ENCODE measurements at places on chromosomes 3 and 15.

GRCh38 chr3:71694358-71694999, 30.7 kb downstream of the EIF4E3 start:
- DNase-seq, result no peak

DNA sequence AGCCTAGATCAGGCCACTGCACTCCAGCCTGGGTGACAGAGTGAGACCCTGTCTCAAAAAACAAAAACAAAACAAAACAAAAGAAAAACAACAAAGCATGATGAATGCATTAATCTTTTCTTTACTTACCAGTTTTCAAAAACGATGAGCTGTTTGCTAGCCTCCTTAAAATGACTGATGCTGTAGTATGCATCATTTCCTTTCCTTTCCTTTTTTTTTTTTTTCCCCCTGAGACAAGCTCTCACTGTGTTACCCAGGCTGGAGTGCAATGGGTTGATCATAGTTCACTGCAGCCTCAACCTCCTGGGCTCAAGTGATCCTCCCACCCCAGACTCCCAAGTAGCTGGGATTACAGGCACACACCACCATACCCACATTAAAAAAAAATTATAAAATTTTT, 202.0 kb downstream of the ADAMTSL3 start:
- DNase-seq, result no peak

GRCh38 chr3:31546162-31546561, 13.4 kb downstream of the STT3B start:
- DNase-seq, result no peak

- no peak for DNase-seq
Observed at GRCh38 chr3:102619361-102619760, 184.5 kb downstream of the ZPLD1 start.

DNA sequence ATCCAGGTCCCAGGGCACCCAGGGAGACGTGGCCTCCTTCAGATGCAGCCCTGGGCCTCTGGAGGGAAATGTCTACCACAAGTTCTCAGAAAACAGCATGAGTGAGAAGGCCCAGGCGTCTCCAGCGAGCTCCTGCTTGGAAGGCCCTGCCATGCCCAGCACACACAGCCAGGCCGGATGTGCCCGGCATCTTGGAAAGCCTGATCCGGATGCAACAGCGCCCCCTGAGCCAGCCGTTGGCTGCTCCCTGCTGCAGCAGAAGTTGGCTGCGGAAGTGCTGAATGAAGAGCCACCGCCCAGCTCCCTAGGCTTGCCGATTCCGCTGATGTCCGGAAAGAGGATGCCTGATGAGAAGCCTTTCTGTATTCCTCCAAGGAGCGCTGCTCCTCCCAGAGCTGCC, 856 bp downstream of the NPAP1 start:
- no peak for DNase-seq

GRCh38 chr15:85929786-85930185, 135.1 kb upstream of the KLHL25 start:
- no peak for DNase-seq

- DNase-seq, result no peak
Observed at GRCh38 chr3:112293368-112294321, at the start of gene SLC9C1. SLC9C1 (minus strand) TSS chr3:112294216; CDS start chr3:112286791, 7,425 bp downstream.

DNA sequence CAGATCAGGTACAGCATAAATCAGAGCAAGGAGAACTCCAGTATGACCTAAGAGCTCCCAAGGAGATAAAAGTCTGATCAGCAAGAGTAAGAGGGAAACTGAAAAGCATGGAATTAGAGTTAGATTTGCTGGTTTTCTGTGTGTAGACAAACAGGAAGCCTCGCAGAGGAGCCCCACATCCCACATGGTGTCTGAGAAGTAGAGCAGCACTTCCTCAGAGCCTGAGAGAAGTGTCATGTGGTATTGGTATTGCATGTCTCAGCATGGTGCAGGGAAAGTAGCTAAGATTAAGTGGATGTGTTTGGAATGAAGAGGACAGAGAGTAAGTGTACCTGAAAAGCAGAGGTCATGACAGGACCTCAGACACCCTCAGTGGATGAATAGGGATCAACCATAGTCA, 175.4 kb upstream of the GBE1 start:
- no peak for DNase-seq

DNA sequence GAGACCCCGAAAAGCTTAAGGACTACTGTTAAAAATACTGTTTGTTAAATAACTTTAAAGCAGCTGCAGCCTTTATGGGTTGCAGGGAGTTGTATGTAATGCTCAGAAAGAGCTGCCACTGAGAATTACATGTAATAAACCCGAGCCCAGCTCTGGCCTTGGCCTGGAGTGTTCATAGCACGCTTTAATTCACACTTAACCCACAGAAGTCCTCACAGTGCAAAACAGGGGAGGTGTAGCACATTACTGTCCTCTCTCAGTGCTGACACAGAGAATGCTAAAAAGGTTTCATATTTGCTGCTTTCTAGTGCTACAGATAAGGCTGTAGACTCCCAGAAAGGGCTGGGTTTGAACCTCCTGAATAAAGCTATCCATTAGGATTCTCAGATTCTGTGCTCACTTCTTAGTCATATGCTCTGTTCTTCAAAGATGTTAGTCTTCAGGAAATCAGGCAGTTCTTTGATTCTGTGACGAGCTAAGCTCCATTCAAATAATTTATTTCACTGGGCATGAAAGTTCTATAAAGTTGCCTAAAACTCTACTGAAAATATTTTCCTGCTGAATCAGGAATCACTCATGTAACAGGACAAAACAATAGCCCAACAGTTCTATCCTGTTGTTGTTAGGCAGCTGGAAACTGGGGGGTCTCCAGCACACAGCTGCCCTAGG, 108.0 kb downstream of the SENP2 start:
- no peak for DNase-seq

DNA sequence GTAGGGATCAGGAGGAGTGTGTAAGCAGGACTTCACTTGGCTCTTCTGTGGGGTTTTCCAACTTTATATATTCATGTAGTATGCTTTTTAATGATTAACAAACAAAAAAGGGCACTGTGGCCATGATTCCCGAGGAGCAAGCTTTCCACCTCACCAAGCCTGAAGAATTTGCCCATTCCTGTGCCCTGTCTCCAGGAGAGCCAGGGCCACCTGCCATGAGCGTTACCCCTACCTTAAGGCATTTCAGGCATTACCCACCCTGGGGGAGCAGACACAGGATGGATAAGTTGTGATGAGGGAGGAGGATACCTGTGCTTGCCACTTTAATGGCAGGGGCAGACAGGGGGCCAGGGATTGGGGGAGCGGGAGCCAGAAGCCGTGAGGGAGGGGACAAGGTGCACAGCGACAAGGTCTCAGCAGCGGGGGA, 3.0 kb downstream of the TRPM1 start:
- DNase-seq, result no peak

DNA sequence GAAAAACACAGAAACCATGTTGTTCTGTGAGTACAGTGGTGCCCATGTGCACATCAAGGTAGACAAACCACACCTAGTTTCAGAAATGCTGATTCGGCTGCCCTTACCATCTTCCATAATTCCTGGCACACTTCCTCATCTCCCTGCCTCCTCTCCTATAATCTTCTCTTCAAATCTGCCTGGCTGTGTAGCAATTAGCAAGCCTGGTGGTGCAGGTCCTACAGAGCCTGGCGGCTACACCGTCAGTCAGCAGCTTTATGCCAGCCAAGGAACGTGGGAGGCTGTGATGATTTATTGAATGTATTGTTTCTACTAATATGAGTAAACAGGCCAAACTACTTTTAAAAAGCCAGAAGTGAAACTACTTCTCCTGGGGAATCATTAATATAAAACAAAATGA, 106.8 kb downstream of the SEMA6D start:
- DNase-seq, result no peak

GRCh38 chr15:43206054-43206453, 14.8 kb downstream of the EPB42 start:
- no peak for DNase-seq

DNA sequence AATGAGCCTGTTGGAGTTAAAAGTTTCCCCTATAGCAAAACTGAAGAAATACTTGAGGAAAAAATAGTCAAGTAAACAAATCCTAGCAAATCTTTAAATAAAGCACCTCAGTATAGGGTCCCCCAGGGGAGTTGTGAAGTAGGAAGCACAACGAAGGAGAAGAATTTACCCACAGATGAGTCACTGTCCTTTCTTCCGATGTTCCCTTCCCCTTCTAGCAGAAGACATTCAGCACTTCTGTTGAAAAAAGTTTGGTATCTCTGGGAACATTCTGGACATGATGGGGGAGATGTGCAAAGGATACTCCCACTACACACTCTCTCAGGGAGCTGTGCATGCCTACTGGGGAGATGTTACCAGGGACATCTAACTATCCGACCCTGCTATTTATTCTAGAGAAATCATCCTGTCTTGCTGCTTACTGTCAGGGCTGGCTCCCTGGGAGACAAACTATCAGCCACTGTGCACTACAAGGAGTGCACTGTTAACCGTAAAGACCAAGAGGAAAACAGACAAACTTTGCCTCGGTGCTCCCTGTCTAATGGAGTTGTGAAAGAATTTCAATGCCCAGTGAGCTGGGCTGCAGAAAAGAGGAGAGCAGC, 93.8 kb downstream of the RFTN1 start:
- DNase-seq, result no peak
